ENCODE measurements at places on chromosomes 6 and 20. TPM values are rescaled to one million over a fixed set of nuclear protein-coding genes. Genes with fewer than 3 reads are reported as not detected.
A peak's percentile ranks its signal among the peaks of the same experiment; 100 is the strongest.

DNA sequence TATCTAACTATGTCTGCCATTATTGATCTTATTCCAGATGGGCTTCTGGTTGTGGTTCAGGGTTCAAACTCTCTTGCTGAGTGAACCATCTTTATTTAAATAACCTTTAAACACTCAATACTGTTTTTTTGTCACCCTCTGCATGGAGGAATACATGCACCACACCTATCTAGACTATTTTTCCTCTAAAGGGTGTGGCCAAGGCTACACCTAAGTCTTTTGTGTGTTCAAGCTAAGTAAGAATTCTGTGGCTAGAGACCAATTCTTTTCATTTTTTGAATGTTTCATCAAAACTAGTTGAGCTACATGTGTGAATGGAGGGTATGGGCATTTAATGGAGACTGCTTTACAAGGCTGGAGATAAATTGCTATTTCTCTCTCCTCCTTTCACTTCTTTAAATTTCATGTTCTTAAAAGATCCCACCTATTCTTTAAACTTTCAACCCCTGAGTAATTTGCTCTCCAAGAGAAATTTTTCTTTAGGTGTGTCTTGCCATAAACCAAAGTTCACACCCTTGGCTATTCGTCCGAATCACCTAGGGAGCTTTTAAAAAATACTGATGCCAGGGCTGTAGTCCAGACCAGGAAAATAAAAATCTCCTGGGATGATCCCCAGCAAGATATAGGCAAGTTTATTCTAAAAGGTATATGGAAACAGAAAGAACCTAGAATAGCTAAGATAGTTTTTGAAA lies 24.8 kb upstream of the MBOAT1 start:
- DNase-seq, result no peak

Gene PI16
- polyA plus RNA-seq, result 0.53 TPM

Gene IL17F
- not detected for polyA plus RNA-seq

DNA sequence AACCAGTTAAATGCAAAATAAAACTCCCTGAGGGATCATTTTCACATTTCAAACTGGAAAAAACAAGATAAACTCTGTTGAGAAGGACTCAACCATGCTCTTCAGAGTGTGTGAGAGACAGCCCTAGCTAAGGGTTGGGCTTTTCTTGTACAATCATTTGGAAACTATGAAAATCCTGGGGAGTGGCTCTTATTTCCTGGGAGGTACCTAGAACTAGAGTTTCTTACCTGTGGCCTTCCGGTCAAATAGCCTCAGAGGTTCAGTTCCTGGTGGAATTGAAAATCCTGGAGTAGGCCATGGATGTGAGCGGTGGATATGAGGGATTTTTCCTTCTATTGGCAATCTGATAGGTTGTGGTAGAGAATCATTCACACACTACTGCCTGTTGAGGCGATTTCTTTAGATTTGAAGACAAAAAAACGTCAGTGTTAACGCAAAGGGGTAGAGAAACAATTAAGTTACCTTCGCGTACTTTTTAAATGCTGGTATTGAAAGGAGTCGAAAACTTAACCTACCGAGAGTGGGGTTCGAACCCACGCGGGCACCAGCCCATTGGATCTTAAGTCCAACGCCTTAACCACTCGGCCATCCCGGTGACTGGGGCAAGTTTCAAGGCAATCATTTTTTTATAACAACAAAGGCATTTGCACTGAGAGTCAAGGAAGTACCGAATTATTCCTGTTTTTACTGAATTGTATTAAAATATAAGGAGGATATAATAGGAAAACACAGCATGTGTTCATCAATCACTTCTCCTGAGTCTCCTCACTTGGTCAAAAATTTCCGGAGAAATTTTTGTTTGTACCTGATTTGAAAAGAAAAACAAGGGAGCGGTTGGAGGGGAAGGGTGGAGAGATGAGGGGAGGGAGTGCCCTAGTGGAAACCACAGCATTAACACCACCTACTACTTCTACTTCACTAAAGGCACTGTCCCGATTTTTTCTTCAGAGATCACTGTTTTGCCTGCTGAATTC lies 191.3 kb downstream of the OR2B2 start:
- no peak for DNase-seq

Gene IPCEF1
- 3.4 TPM for polyA plus RNA-seq

- no peak for DNase-seq
These were observed 226.0 kb upstream of the TSHZ2 start for GRCh38 chr20:52746190-52746589.

DNA sequence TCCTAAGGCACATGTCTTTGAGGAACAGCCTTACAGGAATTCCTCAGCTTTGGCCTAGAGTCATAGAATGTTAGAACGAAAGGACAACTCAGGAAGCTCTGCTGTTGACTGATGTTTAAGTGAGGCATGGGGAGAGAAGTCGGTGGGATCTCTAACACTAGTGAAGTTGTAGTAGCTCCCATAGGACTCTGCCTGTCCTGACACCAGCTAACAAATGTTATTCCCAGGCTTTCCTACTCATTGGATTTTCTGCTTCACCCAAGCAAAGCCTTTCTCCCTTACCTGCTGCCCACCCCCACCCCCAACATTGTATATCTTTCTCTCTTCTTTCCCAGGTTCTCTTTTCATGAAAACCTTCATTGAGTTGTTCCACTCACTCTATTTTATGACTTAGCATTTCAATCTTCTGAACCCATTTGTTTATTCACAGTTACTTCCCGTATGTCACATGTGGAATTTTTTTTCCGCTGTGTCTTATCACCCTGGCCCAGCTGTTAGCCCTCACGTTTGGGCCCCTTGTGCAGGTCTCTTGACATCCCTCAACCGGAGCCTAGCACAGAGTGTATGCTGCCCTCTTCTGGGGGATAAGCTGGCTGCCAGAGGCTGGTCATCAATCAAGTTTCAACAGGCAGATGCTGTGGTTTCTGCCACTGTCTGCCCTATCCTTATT lies 39.2 kb upstream of the RNF8 start:
- DNase-seq, result peak; percentile 39

GRCh38 chr20:3710011-3710466 lies 2.4 kb downstream of the SIGLEC1 start:
- DNase-seq, result no peak

Data from right lung (tissue), 10 donors.